ENCODE measurements at places on chromosomes 7 and 10.

GRCh38 chr10:85151506-85151905 lies 823.1 kb downstream of the CCSER2 start:
- peak; percentile 18 for DNase-seq

DNA sequence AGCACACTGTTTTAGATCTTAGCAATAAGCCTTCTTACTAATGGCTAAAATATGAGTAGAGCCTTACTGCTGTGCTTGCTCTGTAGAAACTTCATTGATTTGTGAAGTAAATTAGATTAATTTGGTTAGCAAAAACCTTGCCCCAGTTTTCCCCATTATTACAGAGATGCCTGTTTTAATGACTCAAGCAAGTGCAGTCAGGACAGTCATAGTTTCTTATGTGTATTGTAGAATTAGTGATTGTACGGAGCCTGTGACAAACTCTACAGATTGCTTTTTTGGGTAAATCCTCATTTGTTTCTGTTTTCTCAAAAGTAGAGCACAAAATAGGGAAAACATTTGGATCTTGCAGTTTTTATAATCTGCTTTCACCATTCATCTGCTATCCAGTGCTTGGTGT lies 7.0 kb downstream of the TAX1BP1 start:
- no peak for DNase-seq

DNA sequence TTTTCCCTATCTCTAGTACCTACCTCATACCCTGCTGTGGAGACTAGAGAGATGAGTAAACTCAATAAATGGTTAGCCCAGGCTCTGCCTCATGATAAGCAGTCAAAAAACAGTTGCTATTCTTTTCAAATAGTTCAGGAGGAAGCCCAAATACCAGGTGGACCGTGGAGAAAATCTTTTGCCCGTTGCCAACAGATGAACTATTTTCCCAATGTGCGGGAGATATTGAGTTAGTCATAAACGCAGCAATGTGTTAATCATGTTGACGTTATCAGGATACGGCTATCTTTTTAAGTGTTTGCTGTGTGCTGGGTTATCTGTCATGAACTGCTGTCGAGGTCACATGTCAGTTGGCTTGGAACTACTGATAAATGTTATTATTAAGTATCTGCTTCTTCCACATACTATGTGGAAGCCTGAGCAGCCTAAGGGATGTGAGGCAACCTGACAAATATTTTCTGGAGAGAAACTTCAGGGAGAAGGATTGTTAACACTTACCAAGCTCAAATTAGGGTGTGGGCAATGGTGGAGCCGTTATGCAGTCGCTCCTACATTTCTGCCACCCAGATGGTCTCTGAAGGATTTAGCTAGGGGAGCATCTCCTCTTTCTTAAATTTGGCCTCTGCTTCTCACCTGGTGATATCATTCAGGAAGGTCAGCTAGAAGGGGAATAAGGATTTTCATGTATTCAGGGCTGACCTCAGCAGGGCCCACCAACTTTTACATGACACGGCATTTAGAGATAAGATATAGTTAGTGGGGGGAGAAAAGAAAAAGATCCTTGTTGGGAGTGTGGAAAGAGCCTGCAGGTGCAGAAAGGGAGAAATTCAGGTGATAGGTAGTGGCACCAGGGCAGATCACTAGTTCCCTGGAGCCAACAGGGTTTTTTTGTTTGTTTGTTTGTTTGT lies 33.5 kb upstream of the SLC26A3 start:
- no peak for DNase-seq

GRCh38 chr7:116561697-116562483 lies 37.1 kb downstream of the CAV1 start:
- DNase-seq, result no peak

DNA sequence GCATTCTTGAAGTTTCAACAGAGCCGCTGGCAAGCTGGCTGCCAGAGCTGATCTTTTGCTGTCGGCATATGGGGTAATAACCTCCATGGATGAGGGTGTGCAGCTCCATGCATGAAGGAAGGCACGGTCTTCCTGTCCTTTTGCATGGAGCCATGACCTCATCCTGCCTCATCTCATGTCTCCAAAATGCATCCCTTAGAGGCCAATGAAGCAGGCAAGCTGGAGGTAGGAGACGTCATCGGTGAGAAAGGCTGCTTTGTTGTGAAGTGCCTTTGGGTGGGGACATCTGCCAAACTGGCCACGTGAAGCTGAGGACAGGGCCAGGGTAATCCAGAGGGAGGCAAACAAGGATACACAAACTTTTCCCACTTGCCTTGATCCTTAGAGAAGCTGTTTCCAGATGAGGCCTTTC lies 161.5 kb upstream of the TBX20 start:
- no peak for DNase-seq

DNA sequence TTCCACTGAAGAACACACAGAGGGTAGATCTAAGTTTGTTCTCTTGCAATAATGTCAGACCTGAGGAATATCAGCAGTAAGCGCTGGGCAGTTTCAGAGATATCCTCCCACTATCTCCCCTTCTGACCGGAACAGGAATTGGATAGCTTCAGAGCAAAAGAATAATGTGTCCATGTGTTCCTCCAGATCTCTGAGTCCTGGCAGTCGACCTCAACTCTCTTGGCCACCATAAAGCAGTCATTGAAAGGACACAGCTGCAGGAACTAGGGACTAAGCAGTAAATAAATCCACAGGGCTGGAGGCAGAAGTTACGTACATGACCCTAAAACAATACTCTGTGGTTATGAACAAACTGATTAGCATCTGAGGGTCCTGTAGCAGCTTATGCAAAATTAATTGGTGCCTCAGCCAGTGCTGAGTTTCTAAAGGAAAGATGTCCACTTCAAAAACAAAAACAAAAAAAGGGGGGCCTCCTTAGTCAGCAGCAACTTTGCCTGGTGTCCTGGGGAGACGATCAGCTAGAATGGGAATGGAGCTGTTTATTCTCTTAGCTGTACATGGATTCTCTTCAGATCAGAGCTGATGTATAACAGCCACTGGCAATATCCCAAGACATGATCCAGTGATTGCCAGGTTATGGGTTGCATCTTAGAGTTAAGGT lies 6.4 kb upstream of the PRTFDC1 start:
- DNase-seq, result no peak

Data from NCI-H1930 (cell line).